ENCODE measurements at places on chromosomes 6 and 20.

GRCh38 chr6:43011207-43011606 is 2.5 kb downstream of the MEA1 start:
- DNase-seq, result no peak

DNA sequence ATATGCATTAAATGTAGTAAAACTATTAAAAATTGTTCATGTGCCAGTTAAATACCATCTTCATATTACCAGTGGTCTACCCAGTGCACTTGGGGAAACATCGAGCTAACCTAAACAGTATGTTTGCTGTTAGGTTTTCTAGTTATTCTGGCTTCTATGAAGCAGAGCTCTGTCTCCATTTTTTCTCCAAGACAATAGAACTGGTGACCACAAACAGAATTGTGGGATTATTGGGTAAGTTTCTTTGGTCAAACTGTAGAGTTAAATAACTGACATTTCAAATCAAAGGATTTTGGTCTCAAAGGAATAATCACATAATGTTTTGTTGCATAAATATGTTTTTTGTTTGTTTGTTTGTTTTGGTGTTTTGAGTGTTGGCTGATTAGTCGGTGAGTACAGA is 40.5 kb upstream of the EDN3 start:
- no peak for DNase-seq

DNA sequence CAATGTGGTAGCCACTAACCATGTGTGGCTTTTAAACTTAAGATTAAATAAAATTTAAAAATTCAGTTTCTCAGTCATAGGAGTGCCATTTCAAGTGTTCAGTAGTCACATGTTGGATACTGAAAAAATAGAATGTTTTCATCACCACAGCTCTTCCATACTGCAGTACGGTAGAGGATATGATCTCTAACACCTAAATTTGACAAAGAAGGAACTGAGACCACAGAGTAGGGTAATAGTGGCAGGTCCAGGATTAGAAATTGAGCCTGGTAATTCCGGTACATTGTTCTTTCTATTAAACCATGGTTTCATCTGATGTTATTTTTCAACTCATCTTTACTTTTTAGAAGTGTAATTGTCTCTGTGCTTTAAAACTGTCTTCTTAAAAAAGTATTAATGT is 104.0 kb downstream of the CD2AP start:
- no peak for DNase-seq

DNA sequence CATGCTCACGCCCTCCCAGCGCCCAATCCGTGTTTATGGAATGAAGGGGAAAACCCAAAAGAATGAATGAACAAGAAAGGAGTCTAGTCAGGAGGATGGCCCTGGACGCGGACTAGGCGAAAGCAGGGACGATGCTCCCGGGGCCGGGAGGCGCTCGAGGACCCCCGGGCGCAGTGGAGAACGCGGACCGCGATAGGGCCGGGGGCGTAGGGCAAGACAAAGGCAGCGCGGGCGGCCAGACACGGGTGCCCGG is 758 bp downstream of the GCLC start:
- DNase-seq, result no peak

GRCh38 chr6:43992126-43992663 is 135.1 kb downstream of the MRPL14 start:
- DNase-seq, result no peak

- no peak for DNase-seq
Observed at GRCh38 chr20:4767084-4767483, 45.4 kb downstream of the PRND start.

GRCh38 chr20:35525639-35526038 is 3.8 kb downstream of the C20orf173 start:
- DNase-seq, result no peak

- DNase-seq, result peak; percentile 92
Observed at GRCh38 chr6:89819336-89820130, at the start of gene MDN1. Gene MDN1 (minus strand): TSS chr6:89819794. CDS start chr6:89819607, 187 bp downstream.

- DNase-seq, result no peak
Observed at GRCh38 chr6:28903686-28904085, 20.1 kb downstream of the TRIM27 start.

DNA sequence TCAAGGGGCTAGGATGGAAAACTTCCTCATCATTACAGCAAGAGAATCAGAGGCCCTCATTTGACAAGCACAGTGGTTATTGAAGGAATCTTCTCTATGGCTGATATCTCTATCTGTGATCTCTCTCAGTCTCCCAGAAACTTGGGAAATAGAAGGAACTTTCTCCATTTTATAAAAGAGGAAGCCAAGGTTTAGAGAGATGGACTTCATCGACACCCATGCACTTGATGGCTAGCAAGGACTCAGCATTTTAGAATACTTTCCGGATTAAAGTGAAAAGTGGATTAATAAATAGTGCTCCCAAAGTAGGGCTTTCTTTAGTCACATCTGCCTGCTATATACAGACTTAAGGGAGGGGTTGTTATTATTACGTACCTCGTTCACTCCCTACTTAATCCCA is 34.2 kb upstream of the TGM3 start:
- no peak for DNase-seq

- DNase-seq, result no peak
Observed at GRCh38 chr6:51613558-51613957, 473.9 kb downstream of the PKHD1 start.

DNA sequence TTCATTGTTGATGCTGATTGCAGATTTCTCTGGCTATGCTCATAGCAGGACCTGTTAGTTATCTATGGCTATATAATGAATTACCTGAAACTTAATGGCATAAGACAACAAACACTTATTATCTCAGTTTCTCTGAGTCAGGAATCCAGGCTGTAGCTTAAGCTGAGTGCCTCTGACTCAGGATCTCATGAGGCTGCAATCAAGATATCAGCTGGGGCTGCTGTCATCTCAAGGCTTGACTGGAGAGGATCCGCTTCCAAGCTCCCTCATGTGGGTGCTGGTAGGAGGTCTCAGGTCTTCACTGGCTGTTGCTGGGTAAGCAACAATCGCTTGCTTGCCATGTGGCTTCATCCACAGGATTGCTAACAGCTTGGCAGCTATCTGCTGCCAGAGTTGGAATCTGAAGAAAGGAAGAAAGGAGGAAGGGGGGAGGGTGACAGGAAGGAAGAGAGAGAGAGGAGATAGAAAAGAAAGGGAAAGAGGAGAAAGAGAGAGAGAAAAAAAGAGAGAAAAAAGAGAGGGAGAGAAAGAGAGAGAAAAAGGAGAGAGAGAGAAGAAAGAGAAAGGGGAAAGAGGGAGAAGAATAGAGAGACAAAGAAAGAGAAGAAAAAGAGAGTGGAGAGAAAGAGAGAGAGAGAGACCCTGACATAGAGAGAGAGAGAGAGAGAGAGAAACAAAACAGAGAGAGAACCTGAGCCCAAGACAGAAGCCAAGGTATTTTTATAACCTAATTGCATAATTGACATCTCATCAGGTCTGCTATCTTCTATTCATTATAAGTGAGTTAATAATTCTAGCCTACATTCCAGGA is 579.0 kb upstream of the BTBD3 start:
- no peak for DNase-seq

- no peak for DNase-seq
Observed at GRCh38 chr6:46638650-46639049, 14.0 kb downstream of the CYP39A1 start.

DNA sequence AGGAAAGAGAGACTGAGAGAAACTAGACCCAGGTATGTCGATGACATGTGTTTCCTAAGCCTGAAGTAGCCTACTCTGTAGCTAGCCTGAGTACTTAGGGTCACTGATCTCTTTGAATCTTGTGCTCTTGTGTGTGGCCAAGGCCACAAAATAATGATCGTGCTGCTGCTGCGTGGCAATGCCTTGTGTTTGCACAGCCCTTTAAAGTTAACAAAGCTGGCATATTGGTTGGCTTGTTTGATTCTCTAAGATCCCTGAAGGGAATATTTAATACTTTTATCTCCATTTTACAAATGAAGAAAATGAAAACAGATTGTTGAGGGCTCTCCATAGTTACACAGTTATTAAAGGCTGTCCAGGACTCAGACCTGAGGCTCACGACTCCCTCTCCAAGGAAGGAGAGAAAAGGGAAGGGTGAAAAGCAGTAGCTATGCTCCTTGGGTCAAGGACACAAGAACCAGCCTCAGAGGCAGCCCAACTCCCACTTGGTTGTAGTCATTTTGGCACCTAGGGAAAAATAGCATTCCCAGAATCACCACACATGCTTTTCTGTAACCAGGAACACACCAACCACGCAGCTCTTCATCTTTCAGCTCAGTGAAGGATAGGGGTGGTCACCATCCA is 130.7 kb downstream of the LRFN2 start:
- no peak for DNase-seq

GRCh38 chr20:38402816-38403215 is 32.3 kb downstream of the SNHG17 start:
- no peak for DNase-seq

DNA sequence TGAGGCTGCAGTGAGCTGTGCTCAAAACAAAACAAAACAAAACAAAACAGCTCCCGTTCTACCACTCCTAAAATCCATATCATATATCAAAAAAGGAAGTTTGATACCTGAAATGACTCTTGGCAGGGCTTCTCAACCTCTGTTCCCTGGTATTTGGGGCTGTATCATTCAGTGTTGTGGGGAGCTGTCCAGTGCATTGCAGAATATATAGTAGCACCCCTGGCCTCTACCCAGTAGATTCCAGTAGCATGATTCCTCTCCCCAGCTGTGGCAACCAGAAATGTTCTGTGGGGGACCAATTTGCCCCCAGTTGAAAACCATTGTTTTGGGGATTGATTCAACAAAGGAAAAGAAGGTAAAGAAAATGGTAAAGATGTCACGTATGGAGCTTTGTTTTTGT is 238.9 kb downstream of the PRL start:
- no peak for DNase-seq

GRCh38 chr6:166005944-166006899 is 161.4 kb downstream of the TBXT start:
- peak; percentile 64 for DNase-seq

DNA sequence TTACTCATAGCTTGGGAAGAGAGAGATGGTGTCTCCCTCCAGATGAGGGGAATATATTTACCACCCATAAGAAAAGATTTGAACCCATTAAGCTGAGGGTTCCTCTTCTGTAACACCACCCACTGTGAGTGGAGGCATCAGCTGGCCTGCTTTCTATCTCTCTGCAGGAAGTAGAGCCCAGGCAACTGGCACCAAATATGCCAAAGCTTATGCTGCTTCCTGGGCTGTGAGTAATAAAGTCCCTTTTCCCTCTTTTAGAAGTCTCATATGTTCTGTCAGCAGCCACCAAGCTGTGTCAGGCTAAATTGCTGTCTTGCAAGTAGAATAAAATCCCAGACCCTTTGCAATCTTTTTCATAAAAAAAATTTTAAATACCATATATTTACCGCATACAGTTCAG is 241.4 kb downstream of the LAMA2 start:
- DNase-seq, result no peak

GRCh38 chr6:18795726-18796125 is 408.6 kb downstream of the RNF144B start:
- no peak for DNase-seq

DNA sequence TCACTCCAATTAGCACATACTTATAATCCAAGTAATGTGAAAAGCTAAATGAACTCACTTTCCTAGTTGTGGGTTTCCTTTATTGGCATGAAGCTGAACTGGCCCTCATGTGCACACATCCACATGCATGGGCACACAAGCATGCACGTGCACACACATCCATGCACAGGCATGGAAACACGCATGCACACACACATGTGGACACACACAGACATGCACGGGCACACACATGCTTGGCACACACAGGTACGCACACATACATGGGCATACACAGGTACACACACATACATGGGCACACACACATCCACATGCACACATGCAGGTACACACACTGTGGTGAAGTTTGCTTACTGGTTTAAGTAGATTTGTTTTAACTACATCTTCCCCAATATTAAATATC is 23.8 kb downstream of the SYNDIG1 start:
- DNase-seq, result no peak

Data from globus pallidus (tissue), 1 donor.